ENCODE measurements at places on chromosomes 6 and 20.

DNA sequence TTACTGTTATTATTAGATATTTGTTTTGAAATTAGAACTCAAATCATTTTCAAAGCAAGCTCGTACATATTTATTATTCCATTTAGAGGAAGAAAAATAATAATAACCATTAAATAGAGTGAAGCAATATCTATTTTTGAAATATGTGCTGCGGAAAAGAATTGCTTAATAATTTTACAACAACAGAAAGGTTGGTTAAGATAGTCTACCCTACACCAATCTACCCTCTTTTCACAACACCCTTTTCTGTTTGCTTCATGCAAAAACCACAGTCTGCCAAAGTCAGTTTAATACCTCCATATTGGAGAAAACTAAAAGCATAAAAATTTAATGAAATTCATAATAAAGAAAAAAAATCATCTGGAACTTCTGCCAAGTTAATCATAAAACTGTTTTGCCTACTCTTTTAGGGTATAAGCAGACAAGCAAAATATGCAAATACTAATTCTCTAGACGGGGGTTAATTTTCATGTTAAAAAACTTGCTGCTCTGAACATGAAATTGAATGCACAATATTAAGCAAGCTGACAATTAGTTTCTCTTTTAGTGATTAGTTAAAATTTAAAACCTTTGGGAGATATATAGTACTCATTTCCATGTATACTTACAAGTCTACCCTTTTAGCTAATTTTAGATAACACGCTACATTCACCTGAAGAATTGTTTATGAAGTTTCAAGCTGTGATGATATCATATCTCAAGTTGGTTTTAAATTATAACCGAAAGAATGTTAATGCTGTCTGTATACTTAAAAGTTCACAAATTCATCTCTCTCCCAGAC lies 100.2 kb downstream of the AHI1 start:
- DNase-seq = no peak

DNA sequence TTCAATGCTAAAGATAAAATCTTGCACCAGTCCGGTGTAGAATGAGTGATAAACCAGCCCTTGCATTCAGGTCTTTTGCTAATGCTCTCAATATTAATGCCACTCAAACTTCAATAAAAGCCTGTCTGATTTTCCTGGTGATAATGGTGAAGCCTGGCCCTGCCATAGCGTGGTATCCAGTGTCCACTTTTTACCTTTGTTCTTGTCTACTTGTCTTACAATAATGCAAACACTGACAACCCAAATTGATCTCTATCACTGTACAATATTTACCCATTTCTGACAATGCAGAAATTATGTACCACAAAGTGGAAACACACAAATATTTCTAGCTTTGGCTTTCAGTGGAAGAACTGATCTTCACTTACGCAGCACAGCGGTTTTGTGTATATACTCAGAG lies 189.1 kb downstream of the ZDHHC14 start:
- DNase-seq = no peak

DNA sequence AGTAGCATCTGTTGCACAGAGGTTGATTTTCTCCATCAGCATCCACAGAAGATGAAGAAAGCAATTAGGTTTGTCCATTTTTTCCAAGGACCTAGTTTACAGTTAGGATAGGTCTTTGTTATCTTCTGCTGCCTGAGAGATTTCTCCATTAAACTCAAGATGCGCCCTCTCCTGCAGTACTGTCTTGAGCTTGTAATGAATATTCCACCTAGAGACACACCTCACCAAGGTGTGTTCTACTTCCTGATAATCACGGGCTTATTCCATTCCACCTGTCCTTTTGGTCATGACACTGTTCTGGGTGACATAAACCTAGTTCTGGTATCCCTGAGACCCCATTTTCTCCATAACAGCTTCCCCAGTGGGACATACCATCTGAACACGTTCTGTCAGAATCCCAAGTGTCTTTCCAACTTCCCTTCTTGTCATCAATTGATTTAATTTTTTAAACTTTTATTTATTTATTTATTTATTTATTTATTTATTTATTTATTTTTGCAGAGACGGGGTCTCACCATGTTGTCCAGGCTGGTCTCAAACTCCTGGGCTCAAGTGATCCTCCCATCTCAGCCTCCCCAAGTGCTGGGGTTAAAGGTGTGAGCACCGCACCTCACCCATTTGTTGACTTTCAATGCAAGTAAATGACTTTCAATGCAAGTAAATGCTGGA lies 75.6 kb upstream of the HS3ST5 start:
- DNase-seq = no peak

DNA sequence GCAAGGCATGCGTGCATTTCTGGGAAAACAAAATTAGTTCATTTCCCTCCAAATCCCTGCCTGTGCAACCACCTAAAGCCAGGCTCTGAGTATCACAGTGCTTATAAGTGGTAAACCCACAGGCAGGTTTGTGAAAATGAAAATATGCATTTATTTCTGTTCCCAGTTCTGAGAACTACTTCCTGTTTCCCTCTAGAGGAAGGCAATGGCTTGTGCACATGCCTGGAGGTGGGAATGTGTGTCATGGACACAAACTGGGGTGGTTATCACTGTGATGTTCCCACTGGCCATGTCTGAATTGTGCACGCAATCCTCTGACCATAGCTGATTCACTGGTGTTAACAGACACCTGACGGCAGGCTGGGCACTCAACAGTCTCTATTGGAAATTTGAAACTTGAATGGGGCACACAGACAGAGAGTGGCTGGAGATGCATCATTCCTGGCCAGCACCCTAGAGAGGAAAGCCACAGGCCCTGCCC lies 26.3 kb downstream of the FAM110A start:
- DNase-seq = no peak

DNA sequence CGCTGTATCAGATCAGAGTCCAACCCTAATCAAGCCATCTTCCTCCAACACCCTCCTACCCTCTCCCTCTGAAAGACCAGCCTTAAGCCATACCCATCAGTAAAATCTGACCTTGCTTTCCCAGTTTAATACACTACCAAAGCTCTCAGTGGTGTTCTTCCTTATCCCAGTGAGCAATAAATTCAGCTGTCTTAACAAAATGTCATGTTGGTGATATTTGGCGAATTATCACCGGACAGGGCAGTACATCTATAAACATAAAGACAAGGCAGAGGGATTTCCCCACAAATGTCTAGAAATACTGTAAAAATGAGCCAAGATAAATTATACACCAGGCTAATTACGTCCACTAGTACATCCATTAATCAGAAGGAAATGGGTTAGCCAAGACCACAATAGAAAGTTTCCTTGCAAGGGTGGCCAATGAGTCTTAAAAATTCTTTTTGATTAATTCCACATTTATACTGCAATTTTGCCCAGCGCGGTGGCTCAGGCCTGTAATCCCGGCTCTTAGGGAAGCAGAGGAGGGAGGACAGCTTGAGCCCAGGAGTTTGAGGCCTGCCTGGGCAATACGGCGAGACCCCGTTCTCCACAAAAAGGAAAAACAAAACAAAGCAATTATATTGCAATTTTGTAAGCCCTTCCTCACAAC lies 905 bp downstream of the RARS2 start:
- DNase-seq = no peak

GRCh38 chr6:27237089-27237803 lies 10.3 kb upstream of the PRSS16 start:
- DNase-seq = no peak
